ENCODE measurements at places on chromosomes 16 and 17.

DNA sequence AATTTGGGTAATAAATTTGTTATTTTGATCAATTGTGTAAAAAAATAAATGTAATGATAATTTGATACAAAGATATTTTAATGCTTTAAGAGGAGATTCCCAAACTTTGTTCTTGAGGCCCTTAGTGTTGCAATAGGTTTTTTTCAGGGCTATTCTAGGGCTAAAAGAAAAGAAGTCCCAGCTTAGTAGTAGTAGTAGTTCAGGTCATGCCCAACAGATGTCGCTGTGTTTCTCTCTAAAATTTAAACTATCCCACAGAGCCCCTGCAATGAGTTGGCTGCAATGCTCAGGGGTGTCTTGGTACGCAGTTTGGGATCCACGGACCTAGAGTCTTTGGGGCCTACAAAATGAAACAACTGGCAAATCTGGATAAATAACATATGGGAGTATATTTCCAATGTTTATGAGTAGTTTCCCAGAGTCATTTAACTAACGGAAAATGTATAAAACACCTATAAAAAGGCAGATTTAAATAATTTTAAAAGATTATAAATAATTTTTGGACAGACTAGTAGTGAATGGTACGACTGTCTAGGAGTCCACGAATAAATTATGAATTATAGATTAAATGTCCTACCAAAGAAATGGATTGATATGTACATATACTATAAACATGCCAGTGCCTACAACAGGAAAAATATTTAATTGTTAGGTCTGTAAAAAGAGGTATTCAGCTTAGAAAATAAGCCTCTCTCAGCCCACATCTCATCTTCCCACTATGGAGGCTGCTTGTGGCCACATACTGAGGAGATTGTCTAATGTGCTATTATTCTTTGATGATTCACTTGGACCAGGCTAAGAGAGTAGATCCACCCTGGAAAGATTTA lies 228.5 kb upstream of the PMFBP1 start:
- peak; percentile 21 for DNase-seq

DNA sequence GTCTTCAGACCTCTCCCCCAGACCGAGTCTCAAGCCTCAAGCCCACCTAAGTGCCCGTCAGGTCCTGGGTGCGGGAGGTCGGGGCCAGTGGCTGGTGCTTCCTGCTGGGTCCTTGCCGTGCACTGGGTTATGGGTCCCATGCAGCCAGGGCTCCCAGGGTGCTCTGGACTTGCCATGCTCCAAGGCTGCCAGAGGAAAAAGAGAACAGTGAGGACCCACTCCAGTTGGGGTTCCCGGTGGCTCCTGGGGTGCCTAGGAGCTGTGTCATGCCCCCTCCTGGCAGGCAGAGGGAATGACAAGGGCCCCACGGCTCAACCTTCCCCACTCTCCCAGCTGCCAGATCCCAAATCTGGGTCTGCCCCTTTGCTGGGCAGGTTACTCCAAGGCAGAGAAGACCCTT lies 3.8 kb downstream of the SNX20 start:
- no peak for DNase-seq

DNA sequence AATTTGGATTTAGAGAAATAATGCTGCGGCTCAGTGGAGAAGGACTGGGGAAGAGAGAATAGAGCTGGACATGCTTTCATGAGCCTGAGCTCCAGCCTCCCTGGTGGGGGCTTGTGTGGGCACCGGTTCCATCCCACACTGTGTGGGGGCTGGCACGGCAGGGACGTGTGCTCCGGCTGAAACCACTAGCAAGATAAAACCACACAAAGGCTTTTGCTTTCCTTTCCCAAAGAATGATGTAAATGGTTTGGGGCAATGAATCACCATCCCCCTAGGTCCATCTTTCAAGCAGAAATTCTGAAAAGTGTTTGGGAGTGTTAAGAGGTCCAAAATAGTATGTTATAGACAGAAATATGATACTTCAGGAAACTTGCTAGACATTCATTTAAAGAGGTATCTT lies 77.0 kb downstream of the CDH11 start:
- no peak for DNase-seq

GRCh38 chr17:41391535-41391934 lies 5.9 kb downstream of the KRT31 start:
- DNase-seq, result no peak

- DNase-seq, result no peak
Measured at GRCh38 chr17:76134911-76135809, 5.9 kb downstream of the FOXJ1 start.

Data from GM19239 (cell line).